ENCODE measurements at places on chromosomes 6 and 20. TPM values are rescaled to one million over a fixed set of nuclear protein-coding genes. Genes with fewer than 3 reads are reported as not detected.

Gene HLA-DOA
- 1.4 TPM for polyA plus RNA-seq

GRCh38 chr20:45934046-45934585 is 367 bp upstream of the PCIF1 start:
- DNase-seq = peak; percentile 96

- no peak for DNase-seq
Measured at GRCh38 chr20:3044336-3044965, 1.0 kb downstream of the GNRH2 start.

GRCh38 chr6:13447949-13448724 is 39.3 kb downstream of the GFOD1 start:
- DNase-seq = no peak

Gene PNPLA1
- 0.15 TPM for polyA plus RNA-seq

Gene FAM83C
- polyA plus RNA-seq = not detected

Data from brain (organoid and tissue), 16 donors.